A549 treated with dexamethasone at 1 μM for 4 hours (cell line): ENCODE measurements at places on chromosomes 11 and 22. TPM values are rescaled to one million over a fixed set of nuclear protein-coding genes. Genes with fewer than 3 reads are reported as not detected.

TTC9C gene
- total RNA-seq, result 25.1 to 36.7 TPM (median 32.3 TPM) in 5 replicates

MFRP gene
- not detected in 5 replicates for total RNA-seq

RTN4RL2 gene
- total RNA-seq, result 41.3 to 86.1 TPM (median 84.7 TPM) in 5 replicates

RRP7A gene
- 46.3 to 50.5 TPM (median 49.6 TPM) in 5 replicates for total RNA-seq

SLC29A2 gene
- 6.1 to 9.8 TPM (median 9.1 TPM) in 5 replicates for total RNA-seq

MS4A18 gene
- total RNA-seq, result not detected in 5 replicates

OVCH2 gene
- not detected in 5 replicates for total RNA-seq

SCGB2A2 gene
- total RNA-seq, result not detected in 5 replicates

PATE1 gene
- total RNA-seq, result not detected in 5 replicates

FAM83F gene
- total RNA-seq, result 0.01 TPM in 1 of 5 replicates, not detected in the others

HOATZ gene
- total RNA-seq, result not detected in 5 replicates

SLC6A5 gene
- not detected in 5 replicates for total RNA-seq
